Panc1 (cell line): ENCODE measurements at places on chromosomes 2 and 18.

- DNase-seq: no peak
These were observed 125.5 kb downstream of the EN1 start for GRCh38 chr2:118721817-118722551.

- no peak for DNase-seq
These were observed 37.2 kb downstream of the MTERF4 start for GRCh38 chr2:241064802-241065354.

DNA sequence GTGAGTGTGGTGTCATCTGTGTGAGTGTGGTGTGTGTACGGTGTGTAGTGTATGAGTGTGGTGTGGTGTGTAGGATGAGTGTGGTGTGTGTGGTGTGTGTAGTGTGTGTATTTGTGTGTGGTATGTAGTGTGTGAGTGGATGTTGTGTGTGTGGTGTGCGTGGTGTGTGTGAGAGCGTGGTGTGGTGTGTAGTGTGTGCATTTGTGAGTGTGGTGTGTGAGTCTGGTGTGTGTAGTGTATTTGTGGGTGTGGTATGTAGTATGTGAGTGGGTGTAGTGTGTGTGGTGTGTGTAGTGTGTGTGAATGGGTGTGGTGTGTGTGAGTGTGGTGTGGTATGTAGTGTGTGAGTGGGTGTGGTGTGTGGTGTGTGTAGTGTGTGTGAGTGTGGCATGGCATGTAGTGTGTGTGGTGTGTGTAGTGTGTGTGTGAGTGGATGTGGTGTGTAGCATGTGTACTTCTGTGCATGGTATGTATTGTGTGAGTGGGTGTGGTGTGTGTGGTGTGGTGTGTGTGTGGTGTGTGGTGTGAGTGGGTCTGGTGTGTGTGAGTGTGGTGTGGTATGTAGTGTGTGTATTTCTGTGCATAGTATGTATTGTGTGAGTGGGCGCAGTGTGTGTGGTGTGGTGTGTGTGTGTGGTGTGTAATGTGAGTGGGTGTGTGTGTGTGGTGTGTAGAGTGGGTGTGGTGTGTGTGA, 227.8 kb downstream of the BCL2 start:
- DNase-seq: no peak

- no peak for DNase-seq
These were observed 136.9 kb upstream of the SPOPL start for GRCh38 chr2:138364554-138365162.
